Activated gamma-delta T cell treated with Interleukin-2 at 50 U/mL for 16 hours (primary cell): ENCODE measurements at places on chromosomes 3 and 15.

GRCh38 chr3:2896308-2896939 is 213.8 kb downstream of the IL5RA start:
- no peak for DNase-seq

GRCh38 chr3:44019736-44020135 is 221.9 kb upstream of the TOPAZ1 start:
- DNase-seq = no peak

- DNase-seq = no peak
Observed at GRCh38 chr3:130700541-130700940, 46.1 kb downstream of the PIK3R4 start.

- no peak for DNase-seq
Observed at GRCh38 chr3:32847528-32847927, 29.7 kb downstream of the TRIM71 start.

DNA sequence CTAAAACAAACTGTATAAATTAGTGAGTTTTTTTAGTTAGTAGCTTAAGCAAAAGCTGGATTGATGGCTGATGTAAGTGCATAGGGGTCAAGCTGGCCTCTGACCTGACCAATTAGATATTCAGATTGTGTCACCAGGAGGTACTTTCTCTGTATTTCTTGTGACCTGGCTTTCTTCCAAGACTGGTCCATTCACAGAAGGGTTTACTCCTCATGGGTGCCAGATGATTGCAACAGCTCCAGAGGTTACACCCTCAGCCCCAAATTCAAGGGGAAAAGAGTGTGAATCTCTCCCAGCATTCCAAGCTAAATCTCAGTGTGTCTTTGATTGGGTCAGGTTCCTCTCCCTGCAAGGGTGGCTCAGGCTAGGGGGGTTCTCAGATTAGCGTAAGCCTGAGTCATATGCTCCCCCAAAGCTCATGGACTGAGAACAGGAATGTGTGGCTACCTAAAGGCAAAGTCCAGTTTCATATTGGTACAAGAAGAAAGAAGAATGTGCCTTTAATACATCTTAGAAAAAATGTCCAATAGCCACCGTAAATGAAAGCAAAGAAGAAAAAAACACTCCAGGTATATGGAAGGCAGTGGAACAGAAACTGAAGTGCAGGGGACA is 16.5 kb downstream of the PML start:
- DNase-seq = no peak

- DNase-seq = no peak
Observed at GRCh38 chr15:70195587-70196305, 98.0 kb upstream of the TLE3 start.

DNA sequence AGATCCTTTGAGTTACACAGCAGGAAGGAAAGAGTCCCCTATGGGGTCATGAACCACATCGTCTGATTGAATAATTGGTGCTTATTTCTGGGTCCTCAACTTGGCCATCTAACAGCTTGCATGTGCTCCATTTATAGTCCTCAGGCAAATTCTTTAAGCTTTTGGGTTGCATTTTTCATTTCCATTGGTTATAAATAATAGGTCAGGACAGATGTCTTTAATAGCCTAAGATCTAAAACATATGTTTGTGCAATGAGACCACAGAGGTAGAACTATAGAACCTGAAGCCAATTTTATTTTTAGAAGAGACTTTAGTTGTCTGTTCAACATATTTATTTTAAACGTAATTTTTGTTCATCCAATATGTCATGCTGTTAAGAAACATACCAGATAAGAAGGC is 43.2 kb downstream of the CD200R1L start:
- DNase-seq = no peak

GRCh38 chr15:62920682-62921502 is 121.7 kb upstream of the TPM1 start:
- DNase-seq = no peak

GRCh38 chr15:56533731-56534403 is 68.9 kb upstream of the MNS1 start:
- no peak for DNase-seq

DNA sequence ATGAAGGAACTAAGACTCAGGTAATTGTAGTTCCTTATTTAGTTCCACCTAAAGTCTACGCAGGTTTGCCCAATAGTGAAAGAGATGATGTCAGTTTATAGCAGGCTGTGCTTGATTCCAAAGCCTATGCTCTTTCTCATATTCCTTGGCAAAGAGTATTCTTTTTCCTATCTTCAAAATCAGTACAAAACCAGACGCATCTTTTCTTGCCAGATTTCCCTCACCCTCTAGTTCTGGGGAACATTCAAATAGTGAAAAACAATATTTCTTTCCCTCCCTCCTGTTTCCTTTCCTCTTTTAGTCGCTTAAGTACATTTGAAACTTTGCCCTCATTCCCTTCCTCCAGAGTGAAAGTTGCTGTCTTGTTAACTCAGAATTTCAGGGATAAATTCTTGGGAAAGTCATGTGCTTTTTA is 134.6 kb upstream of the PDZRN3 start:
- DNase-seq = no peak

DNA sequence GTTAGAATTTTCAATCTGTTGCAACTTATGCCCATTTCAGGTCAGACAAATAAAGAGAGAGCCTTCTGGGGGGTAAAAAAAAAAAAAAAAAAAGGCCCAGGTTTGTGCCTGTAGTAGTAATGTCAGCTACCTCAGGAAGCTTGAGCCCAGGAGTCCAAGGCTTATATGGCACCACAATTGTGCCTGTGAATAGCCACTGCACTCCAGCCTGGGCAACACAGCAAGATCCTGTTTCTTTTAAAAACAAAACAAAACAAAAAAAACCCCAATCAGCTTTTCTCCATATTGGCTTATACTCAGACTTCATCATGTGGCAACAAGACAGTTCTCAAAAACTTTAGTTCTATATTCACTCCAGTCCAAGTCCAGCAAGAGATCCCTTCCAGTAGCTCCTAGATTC is 8.4 kb upstream of the LRRFIP2 start:
- no peak for DNase-seq

GRCh38 chr15:52080706-52081392 is 31.7 kb downstream of the BCL2L10 start:
- DNase-seq = no peak

DNA sequence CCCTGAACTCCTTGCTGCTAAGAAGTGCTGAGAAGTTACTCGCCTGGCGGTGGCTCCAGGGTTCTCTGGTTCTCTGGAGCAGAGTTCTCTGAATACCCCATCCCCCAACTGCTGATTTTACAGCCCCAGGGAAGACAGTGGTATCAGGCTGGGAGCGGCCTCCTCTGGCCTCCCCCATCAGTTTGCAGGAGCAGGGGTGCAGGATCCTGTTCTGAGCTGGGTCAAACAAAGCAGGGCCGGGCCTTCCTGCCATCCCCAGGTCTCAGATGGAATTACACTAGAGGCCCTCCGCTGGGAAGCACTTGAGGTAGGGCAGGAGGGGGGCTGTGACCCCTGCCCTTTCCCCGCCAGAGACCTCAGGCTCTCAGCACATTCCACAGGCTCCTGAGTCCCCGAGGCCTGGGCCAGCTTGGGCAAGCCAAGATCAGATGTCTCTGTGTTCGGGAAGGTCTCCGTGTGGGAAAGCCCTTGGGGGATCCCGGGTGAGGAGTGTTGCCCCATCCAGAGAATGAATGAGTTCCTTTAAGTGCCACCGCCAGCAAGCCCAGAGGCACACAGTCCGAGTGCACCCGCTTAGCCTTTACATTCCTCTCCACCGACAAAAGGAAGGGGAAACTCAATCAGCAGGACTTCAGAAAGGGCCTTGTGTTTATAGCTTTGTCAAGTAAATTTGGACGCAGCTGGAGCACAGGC is 149.9 kb downstream of the LRRK1 start:
- DNase-seq = no peak

DNA sequence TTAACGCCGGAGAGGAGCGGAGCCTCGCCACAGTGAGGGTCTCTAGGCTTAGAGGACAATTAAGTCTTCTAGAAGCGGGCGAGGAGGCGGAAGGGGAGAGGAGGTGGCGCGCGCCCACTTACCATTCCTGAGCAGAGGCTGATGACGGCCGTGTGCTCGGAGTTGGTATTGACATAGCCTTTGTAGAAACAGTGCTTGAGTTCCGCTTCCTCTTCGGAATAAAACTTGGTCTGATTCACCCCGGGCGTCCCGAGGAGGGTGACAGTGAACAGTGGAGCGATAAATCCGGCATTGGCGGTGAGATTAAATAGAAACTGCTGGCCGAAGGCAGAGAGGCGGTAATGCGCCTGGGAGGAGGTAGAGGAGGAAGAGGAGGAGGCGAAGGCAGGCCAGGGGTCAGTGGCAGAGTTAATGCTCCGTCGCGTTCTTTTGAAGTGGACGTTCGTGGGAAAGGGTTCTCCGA is 1.3 kb downstream of the ADAMTS9 start:
- no peak for DNase-seq

GRCh38 chr3:189534531-189534930 is 96.7 kb upstream of the TP63 start:
- DNase-seq = no peak

DNA sequence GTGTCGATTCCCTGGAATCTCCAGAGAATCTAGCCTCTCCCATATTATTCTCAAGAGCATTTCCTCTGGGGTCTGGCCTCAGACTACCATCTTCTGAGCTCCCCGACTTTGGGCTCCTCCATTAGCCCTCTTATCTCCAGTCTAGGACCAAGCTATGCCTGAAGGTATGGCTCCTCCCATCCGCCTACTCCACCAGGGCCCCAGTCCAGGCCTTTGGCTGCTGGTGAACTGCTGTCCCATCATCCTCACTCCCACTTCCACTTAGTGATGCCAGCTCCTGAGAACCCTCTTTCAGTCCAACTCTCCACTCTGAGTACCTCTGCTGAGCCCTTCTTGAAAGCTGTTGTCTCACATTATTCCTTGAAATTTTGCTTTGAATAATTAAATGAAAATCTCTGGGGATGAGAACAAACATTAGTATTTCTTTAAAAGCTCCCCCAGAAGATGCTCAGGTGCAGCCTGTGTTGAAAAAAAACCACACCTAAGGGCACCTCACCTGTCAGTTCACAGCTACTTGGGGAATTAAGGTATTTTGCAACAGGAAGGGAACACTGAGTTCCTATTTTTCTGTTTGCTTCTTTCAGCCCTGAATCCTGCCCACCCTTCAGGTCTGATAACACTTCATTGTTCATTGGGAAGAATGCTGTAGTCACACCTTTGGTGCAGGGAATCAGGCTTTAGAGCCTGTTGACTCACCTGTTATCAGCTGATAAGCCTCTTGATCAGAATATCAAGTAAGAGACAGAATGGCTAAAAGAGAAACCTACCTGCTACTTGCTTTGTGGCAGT is 9.5 kb downstream of the CLDN18 start:
- no peak for DNase-seq

DNA sequence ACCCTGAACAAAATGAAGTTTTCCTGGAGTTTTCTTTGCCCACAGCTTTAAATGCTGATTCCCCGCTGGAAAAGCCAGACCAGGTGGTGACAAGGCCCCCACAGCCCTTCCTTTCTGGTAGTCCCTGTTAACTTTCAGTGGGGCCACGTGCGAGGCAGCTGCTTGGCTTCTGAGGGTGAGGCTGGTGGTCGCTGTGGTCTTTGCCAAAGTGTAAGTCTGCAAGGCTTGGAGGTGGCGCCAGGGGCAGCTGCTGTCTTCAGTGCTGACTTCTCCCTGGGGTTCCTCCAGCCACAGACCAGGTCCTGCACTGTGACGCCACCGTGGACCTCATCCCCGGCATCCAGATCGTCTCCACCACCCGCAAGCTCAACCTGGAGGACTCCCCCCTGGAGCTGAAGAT is 54.1 kb upstream of the TAMM41 start:
- no peak for DNase-seq

- no peak for DNase-seq
Observed at GRCh38 chr3:189099505-189100290, 72.1 kb upstream of the TPRG1 start.

- DNase-seq = no peak
Observed at GRCh38 chr15:66261056-66261455, 7.5 kb upstream of the MEGF11 start.

DNA sequence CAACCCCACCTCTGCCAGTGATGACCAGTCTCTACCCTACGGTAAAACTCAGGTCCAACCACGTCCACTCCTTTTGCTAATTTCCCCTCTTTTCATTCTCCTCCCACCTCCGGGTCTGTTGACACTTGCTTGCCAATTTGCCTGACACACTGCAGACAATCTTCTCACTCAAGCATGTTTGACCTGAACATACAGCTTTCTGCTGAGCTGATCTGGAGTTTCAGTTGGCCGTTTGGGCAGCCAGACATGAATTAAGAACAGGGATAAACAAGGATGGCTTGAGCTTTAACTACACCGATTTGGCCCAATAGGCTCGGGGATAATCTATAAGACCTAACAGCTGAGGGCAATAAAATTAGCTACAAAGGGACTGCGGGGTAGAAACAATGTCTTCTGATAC is 758.6 kb upstream of the CFAP20DC start:
- no peak for DNase-seq

- DNase-seq = no peak
Observed at GRCh38 chr3:146233487-146233886, 17.4 kb downstream of the PLSCR4 start.

DNA sequence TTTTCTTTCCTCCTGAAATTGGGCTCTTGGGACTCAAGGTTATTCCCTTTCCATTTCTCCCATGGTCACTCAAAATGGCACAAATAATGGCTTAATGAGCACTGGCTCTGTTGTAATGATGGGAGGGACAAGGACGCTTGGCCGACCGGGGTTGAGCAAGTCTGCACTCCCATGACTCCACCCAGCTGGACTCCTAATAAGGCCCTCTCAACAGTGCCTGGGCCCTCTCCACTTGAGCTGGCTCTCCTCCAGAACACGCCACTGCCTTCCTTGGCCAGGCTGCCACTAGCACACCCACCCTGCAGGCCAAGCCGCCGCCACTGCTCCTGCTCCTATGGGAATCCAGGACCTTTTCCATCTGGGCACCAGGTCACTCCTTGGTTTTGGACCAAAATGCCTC is 42.3 kb downstream of the ADCY5 start:
- no peak for DNase-seq

DNA sequence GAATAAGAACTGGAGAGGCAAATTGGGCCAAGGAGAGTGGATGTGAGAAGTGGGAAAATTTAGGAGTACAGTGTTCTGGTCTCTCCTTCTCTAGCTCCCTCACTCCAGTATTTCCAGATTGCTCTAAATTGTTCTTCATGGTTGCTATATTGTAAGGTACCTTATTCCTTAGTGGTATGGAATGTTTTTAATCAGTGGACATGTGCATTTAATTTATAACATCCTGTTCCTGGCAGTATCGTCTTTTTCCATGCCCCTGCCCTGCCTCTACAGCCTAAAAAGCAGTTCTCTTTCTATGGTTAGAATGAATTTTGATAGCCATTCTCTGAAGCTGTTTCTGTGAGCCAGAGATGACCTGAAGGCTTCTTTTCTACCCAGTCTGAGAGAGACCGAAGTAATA is 180.5 kb downstream of the TCF12 start:
- no peak for DNase-seq

- DNase-seq = no peak
Observed at GRCh38 chr15:94122516-94122915, 108.8 kb upstream of the MCTP2 start.
